ENCODE measurements at places on chromosomes 13 and 19. TPM values are rescaled to one million over a fixed set of nuclear protein-coding genes. Genes with fewer than 3 reads are reported as not detected.

Gene KIR3DL1
- not detected for total RNA-seq

Gene SPACA4
- total RNA-seq, result not detected

DNA sequence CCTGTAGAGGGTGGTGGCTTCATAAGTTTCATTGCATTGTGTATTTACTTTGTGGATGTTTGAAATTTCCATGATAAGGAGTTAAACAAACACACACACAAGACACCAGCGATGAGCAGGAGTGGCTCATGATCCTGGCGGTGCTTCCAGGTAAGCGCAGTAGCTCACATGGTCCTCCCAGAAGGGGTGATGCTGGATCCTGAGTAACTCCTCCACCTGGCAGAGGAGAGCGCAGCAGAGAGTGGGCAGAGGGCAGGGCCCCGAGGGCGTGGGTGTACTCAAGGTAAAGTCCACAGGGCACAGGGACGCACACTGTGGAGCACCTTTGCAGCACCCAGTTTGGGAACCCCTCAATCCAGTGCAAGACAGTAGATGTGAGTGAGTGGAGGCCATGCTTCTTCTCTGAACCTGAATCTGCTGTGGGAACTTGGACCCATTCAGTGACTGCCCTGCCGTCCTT is 54.0 kb downstream of the RFX2 start:
- no peak for DNase-seq

Gene USHBP1
- total RNA-seq, result not detected

DNA sequence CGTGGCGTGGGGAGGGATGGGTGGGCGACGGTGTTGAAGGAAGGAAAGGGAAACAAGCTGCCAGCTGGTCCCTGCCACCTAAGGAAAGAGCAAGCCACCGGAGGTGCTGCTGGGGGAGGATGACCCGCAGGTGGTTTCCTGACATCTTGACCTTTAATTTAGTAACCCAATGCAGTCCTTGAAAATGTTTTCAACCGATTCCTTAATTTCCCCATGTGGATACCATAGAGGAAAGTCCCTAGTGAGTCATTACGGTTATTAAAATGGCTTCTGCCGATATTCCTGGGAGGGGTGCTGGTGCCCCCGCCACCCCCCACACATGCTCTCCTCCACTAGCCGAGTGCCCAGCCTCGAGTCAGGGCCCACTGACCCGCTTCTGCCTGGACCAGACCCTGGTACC is 6.3 kb upstream of the ANKRD10 start:
- no peak for DNase-seq

GRCh38 chr13:95440441-95441088 is 112.0 kb upstream of the CLDN10 start:
- DNase-seq, result no peak

DNA sequence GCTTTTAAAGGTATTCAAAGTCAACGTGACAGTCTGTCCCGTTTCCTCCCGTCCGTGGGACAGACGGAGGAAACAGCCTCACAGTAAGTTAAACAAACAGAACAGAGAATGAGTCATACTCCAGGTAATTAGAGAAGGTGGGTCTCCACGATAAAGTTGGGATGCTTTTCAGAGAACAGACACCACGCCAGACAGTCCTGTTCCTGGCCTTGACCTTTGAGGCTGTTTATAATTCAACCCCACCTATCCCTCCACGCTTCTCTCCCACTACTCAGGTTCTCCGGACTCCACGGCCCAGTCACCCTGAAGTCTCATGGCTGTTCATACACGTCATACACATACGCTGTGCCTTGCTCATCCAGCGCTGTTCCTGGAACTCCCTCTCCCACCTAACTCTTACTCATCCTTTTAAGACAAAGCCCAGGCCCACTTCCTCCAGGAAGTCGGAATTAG is 42.5 kb downstream of the ARHGEF18 start:
- DNase-seq, result no peak

Gene NR2F6
- 7.1 TPM for total RNA-seq

GRCh38 chr19:36489920-36490415 is 607 bp upstream of the ZNF566 start:
- peak; percentile 84 for DNase-seq

Gene WDR87
- not detected for total RNA-seq

Gene KLK14
- 1.1 TPM for total RNA-seq

All from CD4-positive, alpha-beta memory T cell (primary cell).